ENCODE measurements at places on chromosomes 2 and 18. TPM values are rescaled to one million over a fixed set of nuclear protein-coding genes. Genes with fewer than 3 reads are reported as not detected.

DNA sequence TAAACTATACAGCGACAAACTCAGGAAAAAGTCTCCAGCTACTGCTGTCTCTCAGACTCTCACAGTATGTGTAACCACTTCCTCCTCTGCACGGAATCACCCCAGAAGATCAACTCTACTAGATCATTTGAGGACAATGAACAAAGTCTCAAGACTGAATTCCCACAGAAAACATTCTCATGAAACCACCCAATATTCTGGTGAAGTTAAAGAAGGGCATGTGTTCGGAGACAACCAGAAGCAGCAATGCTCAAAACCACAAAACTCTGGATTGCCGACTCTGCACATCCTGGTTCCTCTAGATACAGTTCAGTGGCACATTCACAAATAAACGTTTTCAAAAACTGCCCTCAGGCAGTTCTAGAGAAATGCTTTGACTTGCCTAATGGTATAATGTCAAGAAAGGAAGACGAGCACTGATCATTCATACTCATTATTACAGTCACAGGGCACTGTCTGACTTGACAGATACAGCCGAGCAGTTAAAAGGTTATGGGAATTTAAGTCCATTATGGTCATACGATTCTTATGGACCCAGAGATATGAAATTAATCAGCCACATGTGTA, 91.9 kb upstream of the STK17B start:
- DNase-seq = no peak

DNA sequence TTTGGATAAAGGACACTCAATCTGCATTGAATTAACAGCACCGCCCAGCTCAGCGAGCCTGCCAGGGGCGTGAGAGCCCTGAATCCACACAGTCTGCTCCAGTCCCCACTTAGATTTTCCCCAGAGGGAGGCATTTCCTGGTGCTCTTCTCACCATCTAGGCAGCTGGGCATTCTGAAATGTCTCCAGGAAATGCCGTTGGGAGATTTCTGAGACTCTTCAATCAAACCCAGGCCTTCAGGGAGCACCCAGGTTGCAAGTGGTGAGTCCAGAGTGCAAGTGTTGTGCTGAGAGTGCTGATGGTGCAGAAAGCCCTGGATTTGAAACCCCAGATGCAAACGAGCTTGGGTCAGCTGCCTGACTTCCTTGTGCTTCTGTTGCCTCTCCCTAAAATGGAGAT, 23.4 kb upstream of the TMEM37 start:
- no peak for DNase-seq

- DNase-seq = no peak
These were observed 362.8 kb downstream of the FBXO15 start for GRCh38 chr18:73784853-73785252.

ASAP2 gene
- total RNA-seq = 38.1 TPM

- DNase-seq = no peak
These were observed 59.9 kb downstream of the AGAP1 start for GRCh38 chr2:235553696-235554100.

CROCC2 gene
- not detected for total RNA-seq

NAB1 gene
- total RNA-seq = 21.8 TPM

DNA sequence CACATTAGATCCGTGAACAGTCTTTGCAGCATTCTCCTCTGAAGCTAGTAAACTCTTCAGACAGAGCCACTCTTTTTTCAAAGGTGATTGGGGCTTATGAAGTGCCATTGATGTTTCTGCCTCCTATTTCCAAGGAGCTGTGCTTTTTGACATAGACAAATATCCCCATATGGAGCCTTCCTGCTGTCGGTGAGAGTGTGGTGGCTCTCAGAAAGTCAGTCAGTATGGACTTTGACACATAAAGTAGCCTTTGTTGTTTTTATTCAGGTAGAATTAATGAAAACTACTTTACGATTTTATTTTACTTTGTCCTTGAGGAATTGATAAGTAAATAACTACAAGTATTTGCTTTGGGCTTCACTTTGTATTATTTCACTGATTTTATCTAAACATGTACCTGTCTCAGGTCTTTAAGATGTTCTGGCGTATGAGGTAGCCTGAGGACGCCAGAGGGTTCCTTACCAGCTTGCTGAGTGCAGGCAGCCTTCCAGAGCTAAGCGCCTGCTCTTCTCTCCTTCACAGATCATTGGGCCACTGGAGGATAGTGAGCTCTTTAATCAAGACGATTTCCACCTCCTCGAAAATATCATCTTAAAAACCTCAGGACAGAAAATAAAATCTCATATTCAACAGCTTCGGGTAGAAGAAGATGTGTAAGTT, 69.7 kb downstream of the UGGT1 start:
- no peak for DNase-seq

GRCh38 chr18:24421831-24422230, 4.6 kb upstream of the IMPACT start:
- no peak for DNase-seq

TWSG1 gene
- total RNA-seq = 22.9 TPM

DNA sequence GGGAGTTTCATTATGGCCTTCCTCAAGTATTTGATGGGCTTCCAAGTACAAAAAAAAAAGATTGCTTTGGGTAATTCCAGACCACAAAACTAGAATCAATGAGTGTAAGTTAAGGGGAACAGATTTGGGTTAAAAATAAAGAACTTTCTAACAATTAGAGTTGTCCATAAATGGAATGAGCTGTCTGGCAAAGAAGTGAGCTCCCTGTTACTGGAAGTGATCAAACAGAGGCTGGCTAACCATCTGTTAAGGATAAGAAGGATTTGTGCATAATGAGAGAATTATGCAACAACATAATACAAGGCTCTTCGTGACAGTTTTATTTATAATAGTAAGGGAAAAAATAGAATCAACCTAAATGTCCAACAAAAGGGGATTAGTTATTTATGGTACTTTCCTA, 44.6 kb upstream of the ACVR1 start:
- no peak for DNase-seq

GRCh38 chr2:212345966-212346365, 192.6 kb downstream of the ERBB4 start:
- DNase-seq = no peak

DNA sequence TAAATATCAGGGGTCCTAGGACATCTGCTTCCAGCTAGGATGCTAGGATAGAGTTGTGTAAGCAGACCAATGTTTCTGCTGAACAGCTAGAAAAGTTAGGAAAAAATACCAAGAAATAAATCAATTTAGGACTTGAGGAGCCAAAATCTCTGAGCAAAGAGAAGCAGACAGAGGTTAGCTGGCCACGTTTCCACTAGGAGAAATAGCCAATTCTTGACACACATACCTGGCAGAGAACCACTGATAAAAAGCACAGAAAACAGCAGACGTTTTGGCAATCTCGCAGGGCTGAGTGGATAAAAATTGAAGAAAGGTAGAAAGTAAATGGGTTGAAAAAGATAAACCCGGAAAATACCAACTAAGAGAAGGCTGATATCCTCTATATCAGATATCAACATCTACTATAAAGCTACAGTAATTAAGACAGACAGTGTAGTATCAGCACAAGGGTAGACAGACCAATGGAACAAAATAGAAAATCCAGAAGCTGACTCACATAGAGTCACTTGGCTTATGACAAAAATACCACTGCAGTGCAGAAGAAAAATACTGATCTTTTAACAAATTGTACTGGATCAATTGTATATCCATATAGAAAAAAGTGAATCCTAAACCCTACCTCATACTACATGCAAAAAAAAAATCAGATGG, 306.1 kb upstream of the KLHL29 start:
- no peak for DNase-seq

DNA sequence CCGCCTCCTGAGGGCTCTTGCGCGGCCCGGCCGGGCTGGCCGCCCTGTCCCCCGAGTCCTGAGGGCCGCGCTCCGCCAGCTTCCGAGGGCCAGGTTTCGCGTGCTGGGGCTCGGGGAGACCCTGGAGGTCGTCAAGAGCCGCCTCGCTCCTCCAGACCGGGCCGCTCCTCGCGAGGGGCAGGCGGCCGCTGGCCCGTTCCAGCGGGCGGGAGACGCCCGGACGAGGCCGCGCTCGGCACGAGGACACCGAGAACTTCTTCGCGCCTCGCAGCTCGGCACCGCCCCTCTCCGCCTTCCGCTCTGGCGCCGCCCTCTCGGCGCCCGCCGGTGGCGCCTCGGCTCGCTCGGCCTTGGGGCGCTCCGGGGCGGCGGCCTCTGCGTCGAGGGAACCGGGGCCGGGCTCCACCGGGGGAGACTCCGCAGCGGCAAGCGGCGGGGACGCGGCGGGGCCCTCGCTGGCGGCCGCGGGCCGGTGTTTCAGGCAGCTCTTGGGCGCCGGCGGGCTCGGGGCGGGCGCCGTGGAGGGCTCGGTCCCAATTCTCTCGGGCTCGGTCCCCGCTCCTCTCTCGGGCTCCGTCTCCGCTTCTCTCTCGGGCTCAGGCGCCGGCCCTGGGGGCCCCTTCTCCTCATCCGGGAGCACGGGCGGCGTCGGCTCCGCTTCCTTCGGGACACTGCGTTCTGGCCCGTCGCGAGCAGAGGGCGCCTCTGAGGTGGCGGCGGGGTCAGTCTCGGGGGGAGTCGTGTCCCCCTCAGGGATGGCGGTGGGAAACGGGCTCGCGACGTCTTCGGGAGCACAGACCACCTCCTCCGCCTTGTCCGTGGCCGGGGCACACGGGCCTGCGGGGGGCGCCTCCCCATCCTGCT, 91.6 kb upstream of the MGAT4A start:
- no peak for DNase-seq

IL1RL1 gene
- total RNA-seq = 5.1 TPM

GRCh38 chr18:48695671-48696070, 156.8 kb downstream of the CTIF start:
- DNase-seq = no peak

- DNase-seq = peak; percentile 39
These were observed 104.8 kb downstream of the TANC1 start for GRCh38 chr2:159073256-159073655.

GRCh38 chr2:112642966-112643365, 2.8 kb upstream of the SLC20A1 start:
- DNase-seq = no peak

TSPYL6 gene
- not detected for total RNA-seq

IL1RL2 gene
- total RNA-seq = 0.62 TPM

GRCh38 chr2:124988794-124989193, 963.7 kb downstream of the CNTNAP5 start:
- DNase-seq = no peak

ARHGAP25 gene
- total RNA-seq = 0.08 TPM

DNA sequence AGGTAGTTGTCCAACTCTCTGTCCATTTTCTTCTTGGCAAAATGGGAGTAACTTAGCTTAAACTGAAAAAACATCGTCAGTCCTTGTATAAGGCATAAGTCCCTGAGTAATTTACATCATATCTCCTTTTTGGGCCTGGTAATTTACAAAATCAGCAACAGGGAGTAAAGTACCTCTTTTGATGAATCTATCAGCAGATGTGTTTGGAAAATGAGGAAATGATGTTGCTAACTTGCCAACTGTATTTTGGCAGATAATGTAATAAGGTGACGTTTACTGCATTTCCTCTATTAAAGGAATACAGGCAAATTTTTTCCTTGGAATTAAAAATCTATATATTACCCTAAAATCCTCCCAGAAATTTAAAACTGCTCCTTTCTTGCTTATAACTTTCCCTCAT, 29.2 kb downstream of the ANKRD44 start:
- no peak for DNase-seq

TMEM37 gene
- not detected for total RNA-seq

- DNase-seq = no peak
These were observed 115.2 kb downstream of the GFPT1 start for GRCh38 chr2:69271831-69272257.

MYO5B gene
- 114 TPM for total RNA-seq

Data from kidney epithelial cell (primary cell).